ENCODE measurements at places on chromosomes 1 and 21.

DNA sequence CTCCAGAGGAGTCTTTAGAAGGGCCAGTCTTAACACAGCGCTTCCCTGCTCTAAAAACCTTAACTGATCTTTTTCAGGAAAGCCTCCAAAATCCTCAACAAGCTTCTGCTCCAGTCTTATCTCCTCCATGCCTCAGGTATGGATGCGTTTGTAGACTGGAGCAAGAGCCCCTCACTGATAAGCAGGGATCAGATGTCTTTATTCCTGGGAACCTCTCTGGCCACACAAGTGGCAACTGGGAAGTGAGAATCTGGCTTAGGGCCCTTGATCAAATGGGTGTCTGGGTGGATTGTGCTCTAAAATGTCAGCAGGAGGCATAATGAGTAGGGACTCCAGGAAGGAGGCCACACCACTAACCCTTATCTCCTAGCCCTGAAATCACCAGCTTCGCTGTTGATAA lies 1.4 kb downstream of the ZBTB8A start:
- peak; percentile 66 for DNase-seq

- DNase-seq, result peak; percentile 70
These were observed 460.6 kb downstream of the DSCAM start for GRCh38 chr21:40386294-40386911.

GRCh38 chr1:206102292-206102936 lies 14.8 kb downstream of the AVPR1B start:
- DNase-seq, result peak; percentile 76

GRCh38 chr21:32826329-32827167 lies 55.0 kb upstream of the PAXBP1 start:
- DNase-seq, result peak; percentile 85

GRCh38 chr1:57894315-57894714 lies 470.5 kb upstream of the DAB1 start:
- DNase-seq, result no peak

- peak; percentile 26 for DNase-seq
These were observed 9.0 kb upstream of the RHBG start for GRCh38 chr1:156359973-156360372.

DNA sequence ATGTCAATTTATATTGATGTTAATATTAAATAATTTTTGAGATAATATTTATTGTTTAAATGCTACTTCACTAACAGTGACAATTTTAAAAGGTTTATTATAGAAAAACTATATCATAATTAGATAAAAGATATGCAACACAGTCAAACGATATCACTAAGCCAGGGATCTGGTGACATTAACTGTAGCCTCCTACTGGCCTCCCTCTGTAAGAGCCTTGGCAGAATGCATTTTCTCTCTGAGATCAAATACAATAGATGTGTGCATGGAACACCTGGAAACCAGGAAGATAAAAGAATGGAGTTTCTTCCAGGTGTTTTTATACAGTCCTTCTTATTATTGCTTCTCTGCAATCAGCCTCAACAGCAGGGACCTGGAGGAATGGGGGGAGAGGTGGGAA lies 1762.1 kb downstream of the BRINP3 start:
- no peak for DNase-seq

GRCh38 chr21:31370893-31371544 lies 27.0 kb upstream of the TIAM1 start:
- DNase-seq, result no peak

DNA sequence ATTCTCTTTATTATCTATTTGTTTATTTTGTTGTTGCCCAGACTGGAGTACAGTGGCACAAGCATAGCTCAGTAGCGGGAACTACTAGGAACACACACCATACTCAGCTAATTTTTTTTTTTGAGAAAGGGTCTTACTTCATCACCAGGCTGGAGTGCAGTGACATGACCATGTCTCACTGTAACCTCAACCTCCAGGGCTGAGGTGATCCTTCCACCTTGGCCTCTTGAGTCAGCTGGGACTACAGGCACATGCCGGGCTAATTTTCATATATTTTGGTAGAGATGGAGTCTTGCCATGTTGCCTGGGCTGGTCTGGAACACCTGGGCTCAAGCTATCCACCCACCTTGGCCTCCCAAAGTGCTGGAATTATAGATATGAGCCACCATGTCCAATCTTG lies 5.3 kb upstream of the TXNIP start:
- DNase-seq, result no peak

- DNase-seq, result no peak
These were observed 5.1 kb downstream of the IFI16 start for GRCh38 chr1:159014851-159015250.

DNA sequence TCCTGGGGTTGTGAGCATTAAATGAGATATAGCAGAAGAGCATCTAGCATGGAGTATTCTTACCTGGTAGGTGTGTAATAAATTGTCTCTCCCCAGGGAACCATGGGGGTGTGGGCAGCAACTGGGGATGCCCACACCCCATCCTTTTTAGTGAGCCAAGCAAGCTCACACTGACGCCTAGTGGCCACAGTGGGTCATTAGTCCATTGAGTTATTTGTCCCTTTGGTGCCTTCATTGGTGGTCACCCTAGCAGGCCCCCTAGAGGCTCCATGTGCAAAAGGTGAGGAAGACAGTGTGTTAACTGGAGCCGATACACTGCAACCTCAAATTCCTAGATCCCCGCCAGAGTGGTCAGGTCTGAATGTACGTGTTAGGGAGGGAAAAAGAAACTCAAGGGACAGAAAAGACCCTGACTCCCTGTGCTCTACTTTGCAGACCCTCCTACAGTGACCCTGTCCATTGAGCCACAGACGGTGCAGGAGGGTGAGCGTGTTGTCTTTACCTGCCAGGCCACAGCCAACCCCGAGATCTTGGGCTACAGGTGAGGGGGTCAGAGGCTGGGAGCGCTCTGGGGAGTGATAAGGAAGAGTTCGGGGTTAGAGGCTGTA lies 93.3 kb upstream of the CD1D start:
- DNase-seq, result peak; percentile 91

GRCh38 chr1:20178634-20179370 lies 7.1 kb upstream of the UBXN10 start:
- DNase-seq, result no peak

DNA sequence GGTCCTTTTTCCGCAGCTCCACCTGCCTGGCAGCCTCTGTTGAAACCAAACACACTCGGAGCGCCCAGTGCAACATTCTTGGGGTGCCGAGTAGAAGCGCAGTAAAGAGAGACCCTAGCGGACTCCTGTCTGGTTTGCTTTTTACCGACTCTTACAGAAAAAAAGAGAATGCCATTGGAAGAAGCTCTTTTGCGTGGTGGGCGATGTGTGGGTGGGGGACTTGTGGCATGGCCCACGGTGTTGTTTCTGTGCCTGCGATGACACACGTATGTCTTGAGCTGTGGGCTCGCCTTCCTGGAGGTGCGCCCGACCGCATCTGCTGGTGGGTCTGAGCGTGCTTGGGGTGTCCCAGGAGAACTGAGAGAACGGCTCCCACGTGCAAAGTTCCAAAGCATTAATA lies 7.3 kb upstream of the BARHL2 start:
- no peak for DNase-seq

DNA sequence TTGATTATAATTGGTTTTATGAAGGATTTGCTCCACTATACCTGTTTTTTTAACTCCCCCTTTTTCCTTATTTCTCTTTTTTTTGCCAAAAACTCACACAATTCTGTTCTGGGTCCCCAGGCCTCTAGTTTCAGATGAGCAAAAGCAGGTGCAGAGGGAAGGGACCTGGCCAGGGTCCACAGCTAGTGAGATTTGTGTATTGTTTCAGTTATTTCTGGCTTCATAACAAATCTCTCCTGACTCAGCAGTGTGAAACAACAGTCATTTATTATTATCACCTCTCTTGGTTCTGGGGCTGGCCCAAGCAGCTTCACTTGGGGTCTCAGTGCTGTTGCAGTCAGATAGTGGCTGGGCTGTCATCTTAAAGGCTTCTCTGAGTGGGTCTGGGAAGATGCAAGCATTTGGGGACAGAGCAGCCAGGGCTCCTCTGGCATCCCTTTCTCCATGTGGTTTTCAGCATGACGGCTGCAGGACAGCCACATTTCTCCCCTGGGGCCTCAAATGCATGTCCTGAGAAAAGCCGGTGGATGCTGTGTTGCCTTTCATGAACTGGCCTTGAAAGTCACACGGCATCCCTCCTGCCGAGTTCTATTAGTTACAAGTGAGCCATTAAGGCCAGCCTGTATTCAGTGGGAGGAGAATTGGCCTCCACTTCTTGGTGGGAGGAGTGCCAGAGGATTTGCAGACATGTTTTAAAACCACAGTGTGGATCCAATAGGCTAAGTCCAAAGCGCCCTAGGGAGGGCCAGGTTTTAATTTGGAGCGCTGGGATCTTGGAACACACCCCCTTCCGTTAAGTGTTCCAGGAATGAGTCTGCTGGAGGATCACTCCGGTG lies 137.1 kb downstream of the CAMTA1 start:
- no peak for DNase-seq

- DNase-seq, result no peak
These were observed 55.0 kb downstream of the ELAVL4 start for GRCh38 chr1:50163680-50164079.

DNA sequence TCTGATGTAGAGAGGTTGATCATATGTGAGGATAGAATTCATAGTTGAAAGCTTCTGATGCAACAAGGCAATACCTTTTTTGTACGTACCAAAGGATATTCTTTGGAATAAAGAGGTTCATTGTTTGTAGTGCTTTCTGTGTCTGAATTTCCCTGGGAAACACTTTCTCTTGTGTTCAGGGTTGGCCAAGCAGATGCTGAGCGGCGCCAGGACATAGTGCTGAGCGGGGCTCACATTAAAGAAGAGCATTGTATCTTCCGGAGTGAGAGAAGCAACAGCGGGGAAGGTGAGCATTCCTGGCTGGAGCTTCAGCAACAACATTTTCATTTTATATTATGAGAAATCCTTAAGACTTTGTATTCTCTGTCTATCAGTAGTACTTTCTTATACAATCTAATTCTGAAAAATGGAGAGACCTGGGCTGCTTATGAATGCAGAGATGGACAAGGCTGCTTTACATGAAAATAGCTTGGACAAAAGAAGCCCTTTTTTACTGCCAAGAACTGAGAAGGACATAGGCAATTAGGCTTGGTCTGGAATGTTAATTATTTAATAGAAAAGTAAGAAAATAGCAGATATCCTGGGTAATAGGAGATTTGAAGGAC lies 85.2 kb downstream of the KIF1B start:
- DNase-seq, result no peak

- no peak for DNase-seq
These were observed 293.9 kb upstream of the PROX1 start for GRCh38 chr1:213693864-213694263.

DNA sequence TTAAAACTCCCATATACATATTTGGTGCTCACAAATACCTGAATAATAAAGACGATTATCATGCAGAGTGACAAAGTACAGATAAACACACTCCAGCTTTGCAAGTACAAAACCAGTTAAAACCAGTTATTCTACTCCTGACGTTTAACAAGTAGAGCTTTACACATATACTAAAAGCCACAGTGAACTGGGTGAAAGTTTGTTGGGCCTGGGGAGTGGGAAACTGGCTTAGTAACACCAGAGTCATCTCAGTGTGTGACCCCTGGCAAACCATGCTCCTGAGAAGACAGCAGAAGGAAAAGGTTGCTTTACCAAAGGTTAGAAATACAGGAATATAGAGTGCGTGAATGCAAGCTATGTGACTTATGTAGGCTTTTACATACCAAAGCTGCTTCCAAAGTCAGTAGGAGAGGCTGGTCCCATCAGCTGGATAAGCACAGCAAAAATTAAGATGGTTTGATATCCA lies 148.1 kb downstream of the NRIP1 start:
- no peak for DNase-seq

DNA sequence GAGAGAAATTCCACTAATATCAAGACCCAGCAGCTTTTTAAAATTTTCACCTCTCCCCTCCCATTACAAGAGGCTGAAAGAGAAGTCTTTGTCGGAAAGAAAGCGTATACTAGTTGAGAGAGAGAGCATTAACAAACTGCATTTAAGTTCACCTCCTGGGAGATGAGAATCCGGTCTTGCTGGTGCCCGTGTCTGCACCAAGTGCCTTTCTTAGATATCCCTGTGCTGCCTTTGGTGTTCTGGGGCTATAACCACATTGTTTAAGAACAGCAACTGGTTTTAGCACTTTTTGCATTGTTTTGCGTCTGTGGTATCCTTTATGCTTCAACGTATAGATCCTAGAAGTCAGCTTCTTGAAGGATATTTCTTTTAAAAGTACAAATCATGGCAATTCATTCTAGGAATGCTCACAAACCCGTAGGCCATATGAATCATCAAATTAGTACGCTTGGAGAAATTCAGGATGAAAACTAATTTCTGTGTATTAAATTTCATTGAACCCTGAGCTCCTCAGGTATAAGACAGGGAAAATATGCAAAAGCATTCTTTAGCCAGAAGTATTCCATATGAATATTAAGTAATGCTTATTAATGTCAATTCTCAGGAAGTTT lies 3.4 kb upstream of the RPE65 start:
- DNase-seq, result no peak

GRCh38 chr21:15436031-15436430 lies 293.8 kb upstream of the USP25 start:
- DNase-seq, result peak; percentile 8

GRCh38 chr1:57831624-57832023 lies 407.8 kb upstream of the DAB1 start:
- DNase-seq, result no peak

GRCh38 chr1:3548156-3548893 lies 63.0 kb downstream of the MEGF6 start:
- no peak for DNase-seq

DNA sequence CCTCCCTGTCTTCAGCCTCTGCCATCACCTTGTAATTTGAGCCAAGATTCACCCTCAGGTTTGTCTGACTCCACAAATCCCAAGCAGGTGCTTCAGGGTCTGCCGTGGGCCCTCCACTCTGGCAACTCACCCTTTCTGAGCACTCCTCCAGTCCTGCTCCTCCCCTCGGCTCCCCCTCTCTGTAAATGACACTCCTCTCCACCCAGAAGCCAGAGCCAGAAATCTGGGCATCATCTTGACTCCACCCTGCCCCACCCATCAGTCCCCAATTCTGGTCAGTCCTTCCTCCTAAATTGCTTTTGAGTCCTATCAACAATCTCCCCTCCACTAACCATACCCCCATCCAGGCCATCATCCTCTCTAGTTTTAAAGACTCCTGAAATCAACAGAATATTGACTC lies 40.5 kb downstream of the RCSD1 start:
- no peak for DNase-seq

DNA sequence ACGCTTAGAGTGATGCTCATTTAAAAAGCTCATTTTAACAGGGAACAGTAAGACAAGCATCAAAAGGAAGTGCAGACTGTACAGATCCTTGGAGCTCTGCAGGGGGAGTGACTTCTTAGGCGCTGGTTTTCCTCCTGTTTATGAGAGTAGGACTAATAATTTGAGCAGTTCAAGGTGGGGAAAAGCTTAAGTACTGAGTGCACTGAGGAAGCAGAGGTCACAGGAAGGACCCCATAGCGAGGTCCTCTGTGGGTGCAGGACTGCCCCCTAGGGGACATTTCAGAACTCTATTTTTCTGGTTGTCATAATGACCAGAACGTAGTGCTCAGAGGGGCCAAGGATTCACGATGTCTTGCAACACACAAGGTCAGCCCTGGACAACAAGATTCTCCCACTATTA lies 112.1 kb downstream of the HLCS start:
- DNase-seq, result peak; percentile 74
